Posterior vena cava (tissue), 2 donors: ENCODE measurements at places on chromosomes 2 and 18. TPM values are rescaled to one million over a fixed set of nuclear protein-coding genes. Genes with fewer than 3 reads are reported as not detected.

GRCh38 chr18:54433368-54433767 lies 75.7 kb downstream of the C18orf54 start:
- DNase-seq: no peak

DNA sequence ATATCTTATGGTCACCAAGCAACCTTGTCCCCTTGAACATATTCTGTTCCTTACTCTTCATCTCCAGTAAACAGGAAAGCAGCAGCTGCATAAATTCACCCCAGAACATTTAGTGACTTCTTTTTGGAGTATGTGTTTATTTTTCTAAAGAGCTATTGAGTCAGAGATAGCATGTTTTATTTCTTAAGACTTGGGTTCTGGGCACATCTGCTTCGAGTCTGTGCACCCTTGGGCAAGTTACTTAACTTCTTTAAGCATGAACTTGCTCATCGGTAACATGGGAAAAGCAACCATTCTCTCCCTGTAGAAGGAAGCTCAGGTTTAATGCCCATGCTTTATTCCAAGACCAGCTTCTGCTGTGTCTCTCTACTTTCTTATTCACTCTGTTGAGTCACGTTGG lies 309.3 kb upstream of the MEX3C start:
- no peak for DNase-seq

- DNase-seq: no peak
These were observed 141.5 kb downstream of the COPS8 start for GRCh38 chr2:237227190-237227589.

DNA sequence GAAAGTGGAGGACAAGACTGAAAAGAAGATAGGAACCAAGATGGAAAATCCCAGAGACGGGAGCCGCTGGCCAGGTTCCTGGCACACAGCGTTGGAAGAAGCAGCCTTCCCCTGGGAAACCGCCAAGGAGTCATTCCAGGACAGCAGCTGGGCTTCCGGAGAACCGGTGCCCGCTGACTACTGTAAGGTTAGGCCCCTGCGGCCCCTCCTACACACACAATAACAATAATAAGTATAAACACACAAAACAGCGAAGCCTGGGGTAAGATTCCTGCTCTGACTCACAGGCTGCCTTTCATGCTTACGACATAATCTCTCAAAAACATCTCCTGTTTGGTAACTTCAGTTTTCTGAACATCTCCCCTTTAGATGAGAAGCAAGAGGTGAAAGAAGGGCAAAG lies 28.1 kb upstream of the MYCN start:
- DNase-seq: no peak

The IL1R1 gene
- 147 TPM for total RNA-seq

DNA sequence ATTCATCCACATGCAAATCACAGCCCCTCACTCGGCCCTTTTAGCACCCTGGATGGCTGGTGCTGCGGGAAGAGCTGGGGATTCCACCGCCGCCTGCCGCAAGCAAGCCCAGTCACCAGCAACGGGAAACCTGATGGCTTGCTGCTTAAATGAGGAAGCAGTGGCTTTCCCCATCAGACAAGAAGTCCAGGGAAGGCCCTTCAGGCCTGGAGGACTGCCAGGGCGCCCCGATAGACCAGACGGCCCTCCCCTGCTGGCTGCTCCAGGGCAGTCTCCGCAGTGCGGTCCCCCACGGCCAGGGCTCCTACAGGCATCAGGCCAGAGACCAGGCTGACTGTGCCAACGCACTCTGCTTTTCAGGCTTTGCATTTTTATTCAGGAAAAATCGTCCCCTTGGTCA lies 439.1 kb downstream of the EIPR1 start:
- DNase-seq: no peak

The IL1B gene
- 1.0 TPM for total RNA-seq

DNA sequence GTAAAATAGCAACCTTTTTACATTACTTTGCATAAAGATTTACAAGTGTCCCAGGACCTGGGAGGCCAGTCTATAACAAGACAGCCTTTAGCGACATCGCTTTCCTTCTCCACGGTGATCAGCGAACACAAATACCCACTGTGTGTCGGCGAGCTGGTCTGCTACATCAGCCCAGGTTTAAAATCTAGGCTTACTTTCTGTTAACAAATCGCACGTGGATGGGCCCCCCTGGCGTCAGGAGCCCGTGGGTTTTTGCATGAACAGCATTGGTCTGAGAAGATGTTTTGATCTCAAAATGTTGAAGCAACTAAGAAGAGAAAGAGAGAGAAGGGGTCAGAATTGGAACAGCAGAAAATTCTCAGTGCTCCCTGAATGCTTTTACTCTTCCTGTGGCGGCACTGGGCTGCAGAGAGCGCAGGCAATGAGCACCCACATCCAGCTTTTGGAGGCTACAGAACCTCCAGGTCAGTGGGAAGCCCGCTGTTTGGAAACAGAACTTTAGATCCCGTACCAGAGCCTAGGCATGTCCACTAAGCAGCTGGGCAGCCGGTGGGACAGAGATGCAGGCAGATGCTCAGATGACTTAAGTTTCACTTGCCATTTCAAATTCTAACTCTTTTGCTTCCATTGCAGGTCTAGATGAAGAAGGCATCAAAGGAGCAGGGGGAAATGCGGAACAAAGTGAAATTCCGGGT lies 32.9 kb downstream of the CYP27C1 start:
- DNase-seq: peak; percentile 68

- no peak for DNase-seq
These were observed 24.9 kb upstream of the TTR start for GRCh38 chr18:31566576-31567306.

The PAIP2B gene
- total RNA-seq: 2.8 TPM

DNA sequence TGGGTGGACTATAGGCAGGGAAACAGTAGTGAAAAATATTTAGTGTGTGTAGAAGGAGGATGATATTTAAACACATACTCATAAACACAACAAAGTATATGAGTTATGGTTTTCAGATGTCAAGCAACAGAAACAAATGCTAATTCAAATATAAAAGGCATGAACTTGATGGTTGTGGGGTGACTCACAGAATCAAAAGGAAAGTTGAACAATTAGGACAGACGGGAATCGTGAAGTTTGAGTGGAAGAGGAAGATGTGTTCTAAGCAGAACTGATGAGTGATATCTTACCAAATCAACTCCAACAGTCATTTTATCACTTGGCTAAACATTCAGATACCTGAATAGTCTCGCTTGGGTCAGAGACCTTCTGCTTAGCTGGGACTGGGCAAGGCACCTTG lies 53.6 kb upstream of the ITGA6 start:
- DNase-seq: no peak

GRCh38 chr2:45843136-45843535 lies 191.7 kb downstream of the PRKCE start:
- no peak for DNase-seq

The TACR1 gene
- total RNA-seq: 2.1 TPM

The SUMO1 gene
- total RNA-seq: 64.2 TPM

GRCh38 chr2:226531061-226531810 lies 268.4 kb downstream of the IRS1 start:
- DNase-seq: no peak

DNA sequence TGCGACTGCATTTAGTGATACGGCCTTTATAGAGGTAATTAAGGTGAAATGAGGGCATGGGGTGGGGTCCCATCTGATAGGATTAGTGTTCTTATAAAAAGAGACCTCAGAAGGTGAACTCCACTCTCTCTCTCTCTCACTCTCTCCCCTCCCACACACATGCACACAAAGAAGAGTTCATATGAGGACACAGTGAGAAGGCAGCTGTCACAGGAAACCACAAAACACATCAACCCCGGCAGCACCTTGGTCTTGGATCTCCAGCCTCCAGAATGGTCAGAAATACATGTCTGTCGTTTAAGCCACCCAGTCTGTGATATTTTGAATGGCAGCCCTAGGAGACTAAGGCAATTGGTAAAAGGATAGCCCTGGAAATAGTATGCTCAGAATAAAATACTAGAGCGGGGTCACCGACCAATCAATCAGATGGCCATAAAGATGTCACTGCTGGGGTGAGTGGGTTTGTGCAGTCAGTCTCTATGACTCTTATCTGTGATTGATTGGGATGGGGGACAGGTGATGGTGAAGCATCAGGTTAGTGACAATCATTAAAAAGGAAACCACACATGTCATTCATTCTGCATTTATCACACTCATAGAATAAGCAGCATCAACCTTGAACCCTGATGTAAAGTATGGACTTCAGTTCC lies 118.9 kb upstream of the POU3F3 start:
- DNase-seq: no peak

DNA sequence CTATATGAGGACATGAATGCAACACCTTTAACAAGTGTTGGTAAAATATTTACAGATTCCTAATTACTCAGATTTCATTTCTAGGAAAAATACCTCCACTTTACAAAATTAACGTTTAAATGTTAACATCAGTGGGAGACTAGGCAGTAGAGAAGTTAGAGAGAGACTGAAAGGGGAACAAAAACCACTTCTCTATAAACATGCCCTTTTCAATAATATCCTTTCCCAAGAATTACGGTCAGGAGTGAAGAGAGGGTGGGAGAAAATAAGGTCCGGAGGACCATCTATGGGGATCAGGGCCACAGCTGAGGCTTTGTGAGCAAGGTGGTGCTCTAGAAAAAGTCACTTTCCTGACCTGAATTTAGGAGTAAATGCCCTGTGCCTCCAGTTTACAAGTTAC lies 65.3 kb upstream of the WIPF1 start:
- DNase-seq: no peak

- DNase-seq: no peak
These were observed 95.3 kb downstream of the GALR1 start for GRCh38 chr18:77344786-77345500.

- no peak for DNase-seq
These were observed 56.2 kb downstream of the GALNT14 start for GRCh38 chr2:31082002-31082401.

GRCh38 chr2:109069331-109070194 lies 59.4 kb upstream of the SH3RF3 start:
- no peak for DNase-seq

- DNase-seq: no peak
These were observed 520.0 kb downstream of the SLC4A3 start for GRCh38 chr2:220147161-220148038.

DNA sequence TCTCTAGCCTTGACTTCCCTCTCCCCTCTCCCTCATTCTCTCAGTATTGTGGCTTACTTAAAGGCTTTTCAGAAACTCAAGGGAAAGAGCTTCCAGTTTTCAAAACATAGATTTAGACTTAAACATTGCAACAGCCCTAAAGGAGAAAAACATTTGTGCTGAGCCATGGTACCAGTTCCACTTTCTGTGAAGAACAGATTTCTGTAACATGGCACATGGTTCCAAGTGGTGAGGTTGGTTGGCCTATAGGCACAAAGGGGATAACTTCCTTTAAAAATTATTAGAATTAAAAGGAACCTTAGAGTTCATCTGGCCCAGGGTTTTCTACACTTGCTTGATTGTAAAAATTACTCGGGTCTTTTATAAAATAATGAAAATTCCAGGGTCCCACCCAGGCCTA lies 138.6 kb upstream of the CDCA7 start:
- no peak for DNase-seq

GRCh38 chr2:212941361-212941760 lies 210.1 kb downstream of the IKZF2 start:
- no peak for DNase-seq

The SERPINB13 gene
- total RNA-seq: not detected

GRCh38 chr2:121664713-121665112 lies 15.5 kb upstream of the CLASP1 start:
- no peak for DNase-seq

DNA sequence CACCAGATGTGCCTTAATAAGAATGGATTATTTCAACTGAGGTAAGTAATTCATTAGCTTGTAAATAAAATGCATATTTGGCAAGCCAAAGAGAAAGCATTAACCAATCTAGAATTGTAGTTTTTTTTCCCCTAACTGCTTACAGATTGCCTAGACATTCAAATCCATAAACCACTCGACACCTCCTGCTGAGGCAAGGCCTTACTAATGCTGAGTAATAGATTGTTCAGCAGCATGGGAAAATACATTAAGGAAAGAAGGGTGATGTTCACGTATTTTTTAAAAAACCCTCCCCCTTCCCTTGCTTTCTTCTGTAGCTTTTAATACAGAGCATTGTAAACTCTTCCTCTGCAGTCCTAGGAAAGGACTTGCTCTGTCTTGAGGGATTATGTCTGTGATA lies 17.0 kb upstream of the LINC00305 start:
- DNase-seq: no peak

The RPRM gene
- total RNA-seq: 0.90 TPM

GRCh38 chr18:35620765-35621164 lies 39.2 kb downstream of the GALNT1 start:
- no peak for DNase-seq

DNA sequence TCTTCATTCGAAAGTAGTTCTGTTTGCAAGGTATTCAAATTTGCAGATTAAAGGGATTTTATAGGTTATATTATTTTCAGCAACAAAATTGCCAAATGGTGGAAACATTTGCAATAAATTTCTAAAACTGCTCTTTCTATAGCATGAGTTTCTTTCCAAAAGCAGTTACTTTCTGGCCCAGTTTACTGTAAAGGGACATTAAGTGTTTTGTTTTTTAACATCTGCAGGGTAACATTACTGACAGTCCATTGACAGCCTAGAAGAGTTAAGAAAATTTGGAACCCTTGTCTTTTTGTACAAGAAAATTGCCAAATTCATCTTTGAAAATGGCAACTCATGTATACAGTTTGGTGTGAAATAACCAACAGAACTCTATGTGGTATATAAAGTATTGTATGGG lies 375.1 kb downstream of the SETBP1 start:
- DNase-seq: no peak

The KIAA2012 gene
- total RNA-seq: not detected

- DNase-seq: peak; percentile 68
These were observed 207.6 kb downstream of the AGAP1 start for GRCh38 chr2:235701206-235701981.

The SRD5A2 gene
- total RNA-seq: not detected

DNA sequence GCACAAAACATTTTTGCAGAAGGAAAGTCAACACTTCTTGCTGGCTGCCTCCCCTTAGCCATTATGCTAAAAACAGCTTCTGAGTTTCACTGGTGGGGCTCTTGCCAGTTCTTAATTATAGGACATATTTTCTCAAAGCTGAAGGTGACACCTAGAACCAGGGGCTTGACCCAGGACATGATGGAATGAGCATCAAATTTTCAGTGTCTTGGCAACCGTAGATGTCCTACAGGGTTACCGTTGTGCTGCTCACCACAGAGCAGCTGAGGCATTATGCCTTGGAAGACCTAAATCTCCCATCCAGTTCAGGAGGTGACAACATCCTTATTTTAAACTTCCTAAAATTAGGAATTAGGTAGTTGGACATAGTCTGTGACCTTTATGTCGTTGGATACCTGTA lies 46.7 kb downstream of the TMEM185B start:
- DNase-seq: no peak

The ZNF519 gene
- total RNA-seq: 10.2 TPM

DNA sequence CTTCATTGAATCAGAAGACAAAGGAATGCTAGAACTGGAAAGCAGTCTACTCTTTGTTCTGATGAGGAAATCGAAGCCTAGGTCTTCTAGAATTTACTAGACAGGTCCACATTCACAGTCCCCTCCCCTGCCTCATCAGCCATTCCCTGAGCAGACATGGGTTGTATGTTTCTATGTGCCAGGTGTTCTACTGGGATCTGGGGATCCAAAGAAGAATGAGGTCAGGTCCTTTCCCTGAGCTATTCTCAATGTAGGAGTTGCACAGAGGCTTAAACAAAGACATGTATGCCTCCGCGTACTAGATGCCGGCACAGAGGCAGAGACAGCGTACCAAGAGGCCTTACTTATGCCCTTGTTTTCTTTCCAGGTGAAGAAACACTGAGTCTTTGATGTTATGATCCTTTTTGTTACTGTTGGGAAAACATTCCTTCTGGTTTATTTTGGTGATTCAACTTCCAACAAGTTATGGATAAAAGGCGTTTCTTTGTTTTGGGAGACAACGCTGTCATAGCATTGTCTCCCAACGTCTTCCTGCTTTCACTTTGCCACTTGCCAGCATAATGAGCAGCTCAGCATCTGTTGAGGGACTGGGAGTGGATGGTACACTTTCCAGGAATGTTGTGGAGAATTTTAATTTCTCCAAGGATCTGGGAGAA lies 174.4 kb downstream of the ALPK2 start:
- no peak for DNase-seq
